ENCODE measurements at places on chromosomes 11 and 22. TPM values are rescaled to one million over a fixed set of nuclear protein-coding genes. Genes with fewer than 3 reads are reported as not detected.

GRCh38 chr11:80587906-80588305 is 1147.1 kb upstream of the TENM4 start:
- DNase-seq: no peak

The GGTLC3 gene
- not detected for total RNA-seq

DNA sequence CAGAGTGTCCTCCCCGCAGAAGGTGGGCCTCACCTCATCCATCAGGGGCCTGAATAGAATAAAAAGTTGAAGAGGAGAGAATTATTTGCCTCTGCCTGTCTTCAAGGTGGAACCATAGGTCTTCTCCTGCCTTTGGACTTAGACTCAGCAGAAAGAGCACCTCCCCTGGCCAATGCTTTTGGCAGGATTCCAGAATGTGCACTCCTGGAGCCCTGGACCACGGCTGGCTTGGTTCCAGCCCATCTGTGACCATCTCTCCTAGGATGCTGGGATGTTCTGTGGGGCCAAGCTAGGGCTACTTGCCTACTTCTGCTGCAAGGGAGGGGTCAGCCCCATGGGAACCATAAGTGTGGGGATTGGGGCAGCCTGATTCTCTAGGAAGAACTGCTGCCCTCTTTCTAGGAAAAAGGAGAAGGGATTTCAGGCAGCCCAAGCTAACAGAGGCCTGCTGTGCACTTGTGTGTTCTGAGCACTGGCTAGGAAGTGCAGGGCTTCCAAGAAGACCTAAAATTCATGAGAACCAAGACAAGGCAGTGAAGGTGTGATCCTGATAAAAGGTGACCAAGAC is 32.2 kb upstream of the SHANK2 start:
- DNase-seq: no peak

The ZBTB44 gene
- total RNA-seq: 41.5 TPM

The SCO2 gene
- not detected for total RNA-seq

GRCh38 chr11:32899438-32899837 is 6.8 kb downstream of the QSER1 start:
- no peak for DNase-seq
